ENCODE measurements at places on chromosomes 6 and 20. TPM values are rescaled to one million over a fixed set of nuclear protein-coding genes. Genes with fewer than 3 reads are reported as not detected.

GRCh38 chr6:153092082-153093013 is 38.7 kb downstream of the RGS17 start:
- DNase-seq, result no peak

DNA sequence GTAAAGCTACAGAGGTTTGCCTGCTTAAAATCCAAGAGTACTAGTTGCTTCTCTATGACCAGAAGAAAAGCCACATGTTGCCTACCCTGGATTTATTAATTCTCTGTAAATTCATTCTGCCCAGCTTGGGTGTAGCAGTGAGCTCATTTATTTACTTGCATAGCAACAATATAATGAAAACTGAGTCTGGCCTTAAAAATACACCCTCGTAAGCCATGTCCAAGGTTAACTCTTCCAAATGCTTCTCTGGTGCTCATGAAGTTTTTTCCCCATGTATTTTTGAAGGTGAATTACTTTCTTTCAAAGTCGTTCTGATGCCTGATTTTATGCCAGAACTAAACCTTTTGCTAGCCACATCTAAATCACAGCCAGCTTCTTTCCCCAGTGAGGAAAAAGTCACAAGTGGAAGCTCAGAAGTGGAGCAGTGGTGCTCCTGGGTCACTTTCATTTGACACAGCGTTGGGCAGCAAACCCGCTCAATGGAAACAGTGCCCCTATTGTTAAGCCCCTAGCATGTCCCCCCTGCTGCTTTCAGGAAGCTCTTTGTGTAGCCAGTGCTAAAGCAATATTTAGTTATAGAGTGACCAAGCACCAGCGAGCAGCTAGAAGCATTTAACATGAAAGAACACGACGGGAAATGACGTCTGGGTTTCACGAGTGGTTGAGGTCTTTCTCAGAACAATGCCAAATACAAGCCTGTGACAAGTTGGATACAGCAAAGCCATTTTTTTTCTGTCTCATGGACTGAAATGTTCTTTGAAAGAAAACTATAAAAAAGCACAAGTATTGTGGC is 29.8 kb downstream of the NEDD9 start:
- DNase-seq, result no peak

DNA sequence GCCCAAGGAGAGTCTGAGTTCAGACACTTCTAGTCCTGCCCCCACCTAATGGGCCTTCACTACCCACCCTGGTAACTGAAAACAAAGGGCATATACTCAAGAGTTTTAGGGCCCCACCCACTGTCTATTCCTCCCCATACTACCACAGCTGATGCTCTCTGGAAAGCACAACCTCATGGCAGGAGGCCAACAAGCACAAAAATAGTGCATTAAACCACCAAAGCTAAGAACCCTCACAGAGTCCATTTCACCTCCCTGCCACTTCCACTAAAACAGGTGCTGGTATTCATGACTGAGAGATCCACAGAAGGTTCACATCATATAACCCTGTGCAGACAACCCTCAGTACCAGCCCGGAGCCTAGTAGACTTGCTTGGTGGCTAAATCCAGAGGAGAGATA is 132.1 kb upstream of the ADGRB3 start:
- no peak for DNase-seq

HNF4A gene
- total RNA-seq, result not detected

GRCh38 chr6:14775528-14775927 is 470.3 kb upstream of the JARID2 start:
- DNase-seq, result no peak

GRCh38 chr6:117840541-117840983 is 66.5 kb upstream of the SLC35F1 start:
- no peak for DNase-seq

SIGLEC1 gene
- 13.8 TPM for total RNA-seq

UST gene
- total RNA-seq, result 30.5 TPM

THBS2 gene
- 26.4 TPM for total RNA-seq

- no peak for DNase-seq
Observed at GRCh38 chr6:139416146-139416545, 41.7 kb upstream of the CITED2 start.

GRCh38 chr6:20402092-20402341 is 338 bp downstream of the E2F3 start:
- DNase-seq, result no peak

- no peak for DNase-seq
Observed at GRCh38 chr6:20377623-20378265, 23.9 kb upstream of the E2F3 start.

DNA sequence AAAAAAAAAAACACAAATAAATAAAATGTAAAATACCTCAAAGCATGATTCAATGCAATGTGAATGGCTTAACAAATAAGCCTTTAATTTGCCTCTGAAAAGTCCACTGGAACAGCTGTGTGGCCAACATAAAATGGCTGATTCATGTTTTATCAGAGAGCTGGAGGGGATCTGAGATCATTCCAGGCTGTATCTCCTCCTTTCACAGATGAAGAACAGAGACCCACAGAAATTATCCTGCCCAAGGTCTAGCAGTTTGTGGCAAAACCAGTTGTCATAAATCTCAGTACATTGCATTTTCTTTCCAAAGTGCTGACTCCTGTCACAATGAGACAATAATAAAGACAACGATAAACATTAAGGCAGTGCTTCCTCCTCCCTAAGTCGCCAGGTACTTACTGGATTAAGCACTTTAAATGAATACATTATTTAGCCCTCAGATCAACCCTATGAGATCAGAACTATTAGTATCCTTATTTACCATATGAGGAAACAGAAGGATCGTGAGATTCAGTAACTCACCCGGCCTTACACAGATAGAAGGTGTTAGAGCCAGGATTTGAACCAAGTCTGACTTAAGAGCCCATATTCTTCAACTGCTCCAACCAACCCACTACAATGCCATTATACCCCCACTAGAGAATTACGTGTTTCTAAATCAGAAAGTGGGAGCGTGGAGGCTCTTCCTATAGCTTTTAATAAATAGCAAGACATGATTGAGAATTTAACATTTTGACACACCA is 118.3 kb downstream of the KIF13A start:
- no peak for DNase-seq

SLCO4A1 gene
- 27.4 TPM for total RNA-seq

DNA sequence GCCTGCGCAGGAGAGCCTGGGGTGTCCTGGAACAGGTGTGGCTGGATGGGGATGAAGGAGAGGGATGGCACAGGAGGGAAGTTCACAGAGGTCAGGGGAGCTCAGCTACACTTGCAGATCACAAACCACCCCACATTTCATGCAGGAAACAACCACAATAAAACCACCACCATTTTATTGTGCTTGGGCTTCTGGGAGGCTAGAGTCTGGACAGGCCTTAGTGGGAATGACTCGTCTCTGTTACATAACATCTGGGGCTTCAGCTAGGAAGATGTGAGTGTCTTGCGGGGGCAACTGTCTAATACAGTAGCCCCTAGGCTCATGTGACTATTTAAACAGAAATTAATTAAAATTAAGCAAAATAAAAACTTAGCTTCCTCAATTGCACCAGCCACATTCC is 33.4 kb downstream of the SNX5 start:
- no peak for DNase-seq

DNA sequence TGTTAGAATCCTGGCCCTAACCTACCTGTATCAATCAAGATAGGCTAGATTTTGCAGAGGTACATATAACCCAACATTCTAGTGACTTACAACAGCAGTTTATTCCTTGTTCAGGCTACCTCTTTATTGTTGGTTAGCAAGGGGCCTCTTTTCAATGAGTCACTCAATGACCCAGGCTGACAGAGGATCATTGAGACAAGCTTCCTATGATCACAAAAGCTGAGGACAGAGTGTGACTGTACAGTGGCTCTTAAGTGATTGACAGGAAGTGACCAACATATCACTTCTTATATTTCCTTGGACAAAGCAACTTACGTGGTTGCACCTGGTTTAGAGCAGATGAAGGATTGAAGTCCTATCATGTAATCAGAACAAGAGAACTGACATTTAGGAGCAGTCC is 740.9 kb downstream of the FRK start:
- DNase-seq, result no peak

PTK6 gene
- total RNA-seq, result 0.17 TPM

Data from esophagus muscularis mucosa (tissue), 4 donors.